ENCODE measurements at places on chromosomes 6 and 20. TPM values are rescaled to one million over a fixed set of nuclear protein-coding genes. Genes with fewer than 3 reads are reported as not detected.

COL21A1 gene
- 0.44 TPM for total RNA-seq

- no peak for DNase-seq
Measured at GRCh38 chr20:17825252-17825959, 125.6 kb downstream of the BANF2 start.

- no peak for DNase-seq
Measured at GRCh38 chr20:41750137-41750536, 132.0 kb upstream of the CHD6 start.

EPHA7 gene
- total RNA-seq, result under 0.01 TPM
